Glomerular endothelial cell (primary cell): ENCODE measurements at places on chromosomes 1 and 21. TPM values are rescaled to one million over a fixed set of nuclear protein-coding genes. Genes with fewer than 3 reads are reported as not detected.

GRCh38 chr1:220979371-220979770 lies 100.1 kb downstream of the HLX start:
- no peak for DNase-seq

GRCh38 chr1:116201911-116202310 lies 90.7 kb downstream of the MAB21L3 start:
- no peak for DNase-seq

DNA sequence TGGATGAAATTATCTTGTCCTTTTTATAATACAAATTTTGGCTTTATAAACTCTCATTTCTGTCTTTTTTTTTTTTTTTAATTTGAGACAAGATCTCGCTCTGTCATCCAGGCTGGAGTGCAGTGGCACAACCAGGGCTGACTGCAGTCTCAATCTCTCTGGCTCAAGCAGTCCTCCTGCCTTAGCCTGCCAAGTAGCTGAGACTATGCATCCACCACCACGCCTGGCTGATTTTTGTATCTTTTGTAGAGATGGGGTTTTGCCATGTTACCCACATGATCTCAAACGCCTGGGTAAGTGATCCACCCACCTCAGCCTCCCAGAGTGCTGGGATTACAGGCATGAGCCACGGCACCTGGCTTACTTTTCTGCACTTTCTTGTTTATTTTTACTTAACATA lies 7.5 kb downstream of the TOR1AIP1 start:
- DNase-seq: no peak

Gene IVNS1ABP
- 32.5 and 45.9 TPM in 2 replicates for total RNA-seq

GRCh38 chr1:78333502-78333901 lies 157.3 kb upstream of the PTGFR start:
- DNase-seq: no peak

GRCh38 chr1:237492359-237492758 lies 398.4 kb downstream of the ZP4 start:
- no peak for DNase-seq

- no peak for DNase-seq
Measured at GRCh38 chr1:71948561-71948960, 333.8 kb downstream of the NEGR1 start.

DNA sequence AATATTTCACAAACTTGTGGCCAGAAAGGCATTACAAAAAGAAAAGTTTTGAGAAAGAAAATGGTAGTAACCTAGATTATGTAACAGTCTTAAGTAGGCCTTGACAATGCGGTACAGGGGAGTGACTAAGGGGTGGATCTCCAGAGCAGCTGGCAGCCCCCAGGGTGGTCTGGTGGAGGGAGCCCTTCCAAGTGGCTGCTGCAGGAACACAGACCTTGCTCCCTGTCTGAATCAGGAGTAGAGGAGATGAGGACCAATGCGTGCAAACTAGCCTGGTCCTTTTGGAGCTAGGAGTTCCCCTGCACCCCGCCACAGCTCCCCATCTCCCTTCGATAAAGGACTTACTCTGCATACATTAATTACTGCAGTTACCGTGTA lies 189.0 kb downstream of the NFIA start:
- no peak for DNase-seq

Gene AGO3
- total RNA-seq: 10.2 and 16.5 TPM in 2 replicates
